ENCODE measurements at places on chromosomes 3 and 15.

GRCh38 chr3:142725357-142725739 is 1.5 kb downstream of the TRPC1 start:
- DNase-seq, result no peak

DNA sequence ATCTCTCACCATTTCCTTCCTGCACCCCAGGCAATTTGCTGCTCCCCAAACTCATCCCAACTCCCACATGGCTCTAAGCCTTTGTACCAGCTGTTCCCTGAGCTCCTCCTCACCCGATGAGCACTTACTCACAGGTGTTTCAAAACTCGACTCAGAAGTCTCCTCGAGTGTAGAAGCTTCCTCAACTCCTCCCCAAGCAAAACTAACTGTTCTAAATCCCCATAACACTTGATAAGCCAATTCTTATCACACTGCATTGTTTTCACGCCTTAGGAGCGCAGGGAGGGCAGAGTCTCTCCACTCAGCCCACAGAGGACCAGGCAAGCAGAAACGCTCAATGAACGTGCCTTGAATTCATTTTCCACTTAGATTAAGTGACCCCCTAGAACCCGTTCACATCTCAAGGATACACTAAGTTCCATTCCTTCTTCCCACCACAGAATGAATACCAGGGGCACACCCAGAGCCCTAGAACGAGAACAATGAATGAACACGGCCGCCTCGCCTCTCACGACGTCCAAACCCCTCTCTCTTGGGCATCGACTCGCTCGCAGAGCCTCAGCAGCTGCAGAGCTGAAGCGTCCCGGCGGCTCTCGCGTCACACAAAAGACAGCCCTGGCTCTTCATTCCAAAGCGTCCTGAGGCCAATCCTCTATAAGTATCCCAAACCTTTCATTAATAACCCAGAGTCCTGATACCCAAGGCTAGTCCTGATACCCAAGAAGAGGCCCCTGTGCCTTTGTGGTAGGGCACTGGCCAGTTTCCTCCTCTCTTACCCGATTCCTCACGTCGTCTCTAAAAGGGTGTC is 1.1 kb downstream of the RAF1 start:
- no peak for DNase-seq

DNA sequence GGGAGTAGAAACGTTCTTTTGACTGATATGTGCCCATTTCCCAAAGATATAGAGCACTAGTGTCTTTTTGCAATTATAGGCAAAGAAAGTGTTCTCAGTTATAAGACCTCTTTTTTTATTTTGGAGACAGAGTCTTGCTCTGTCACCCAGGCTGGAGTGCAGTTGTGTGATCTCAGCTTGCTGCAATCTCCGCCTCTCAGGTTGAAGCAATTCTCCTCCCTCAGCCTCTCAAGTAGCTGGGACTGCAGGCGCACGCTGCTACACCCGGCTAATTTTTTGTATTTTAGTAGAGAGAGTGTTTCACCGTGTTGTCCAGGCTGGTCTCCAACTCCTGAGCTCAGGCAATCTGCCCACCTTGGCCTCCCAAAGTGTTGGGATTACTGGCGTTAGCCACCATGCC is 20.7 kb upstream of the ZNF639 start:
- no peak for DNase-seq

DNA sequence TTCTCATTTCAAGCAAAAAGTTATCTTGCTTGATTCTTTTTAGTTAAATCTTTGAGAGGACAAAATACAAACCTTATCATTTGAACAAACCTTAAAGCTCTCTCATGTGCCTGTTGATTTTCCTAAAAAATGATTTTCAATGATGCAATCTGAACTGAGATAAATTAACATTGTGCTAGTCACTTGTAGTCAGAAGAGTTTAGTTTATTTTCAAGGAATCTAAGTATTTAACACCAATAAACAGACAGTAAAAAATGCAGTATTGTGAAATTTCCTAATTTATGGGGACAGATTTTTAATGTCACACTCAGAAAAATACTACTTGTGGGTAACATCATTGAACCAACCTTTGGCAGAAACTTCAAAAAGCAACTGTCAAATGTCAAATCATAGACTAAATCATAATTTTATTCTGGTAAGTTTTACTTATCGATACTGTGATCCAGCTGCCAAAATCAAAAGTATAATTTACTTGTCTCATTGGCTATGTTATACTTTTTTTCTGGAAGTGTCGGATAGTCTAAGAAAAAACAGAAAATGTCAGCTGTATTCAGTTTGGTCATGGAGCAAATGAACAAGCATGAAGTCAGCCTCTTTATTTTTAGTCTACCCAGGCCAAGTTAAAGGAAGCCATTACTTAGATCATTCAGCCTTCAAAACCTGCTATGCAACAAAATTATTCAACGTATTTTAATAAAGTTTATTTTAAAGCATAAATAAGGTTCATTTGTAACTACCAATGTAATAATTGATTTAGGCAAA is 52.4 kb upstream of the FNDC3B start:
- no peak for DNase-seq

- DNase-seq, result no peak
Measured at GRCh38 chr3:122800706-122801237, 5.9 kb downstream of the SLC49A4 start.

DNA sequence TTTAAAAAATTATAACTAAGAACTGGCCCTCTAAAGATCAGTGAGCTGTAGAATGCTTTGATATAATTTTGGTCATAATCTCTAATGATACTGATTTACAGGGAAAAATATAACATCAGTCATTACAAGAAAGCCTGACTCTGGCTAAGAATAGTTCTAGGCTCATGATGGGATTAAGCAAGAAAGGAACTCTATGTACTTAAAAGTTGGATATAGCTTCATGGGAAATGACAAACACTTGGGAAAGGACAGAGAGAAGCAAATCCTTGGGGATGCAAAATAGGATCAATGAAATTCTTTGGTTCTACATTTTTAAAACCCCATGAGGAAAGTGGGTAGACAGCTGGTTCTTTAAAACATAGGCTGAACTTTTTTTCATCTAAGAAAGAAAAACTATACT is 472.7 kb upstream of the NR2F2 start:
- DNase-seq, result no peak

GRCh38 chr15:31024979-31025378 is 33.6 kb upstream of the MTMR10 start:
- no peak for DNase-seq

DNA sequence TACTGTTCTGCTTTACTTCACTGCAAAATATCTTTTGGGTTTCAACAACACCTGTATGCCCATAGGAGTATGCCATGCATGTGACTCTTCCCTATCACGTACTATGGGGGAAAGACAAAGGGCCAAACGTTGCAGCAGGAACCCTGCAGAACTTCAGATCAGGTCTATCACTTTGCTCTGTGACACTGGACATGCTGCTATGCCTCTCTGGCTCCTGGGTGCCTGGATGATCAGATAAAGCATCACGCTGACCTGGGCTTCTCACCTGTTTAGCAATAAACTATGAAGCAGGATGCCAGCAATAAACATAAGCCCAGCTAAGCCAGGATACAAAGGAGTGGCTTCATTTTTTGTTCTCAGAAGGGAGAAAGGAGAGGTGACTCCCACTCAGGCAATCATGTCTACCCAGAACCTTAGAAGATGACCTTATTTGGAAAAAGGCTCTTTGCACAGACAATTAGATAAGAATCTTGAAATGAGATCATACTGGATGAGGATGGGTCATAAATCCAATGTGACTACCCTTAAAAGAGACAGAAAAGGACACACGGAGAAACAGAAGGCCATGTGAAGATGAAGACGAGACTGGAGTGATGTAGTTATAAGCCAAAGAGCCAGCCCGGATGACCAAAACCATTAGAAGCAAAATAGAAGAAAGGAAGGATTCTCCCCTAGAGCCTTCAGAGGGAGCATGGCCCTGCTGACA is 19.3 kb downstream of the POMGNT2 start:
- DNase-seq, result no peak

GRCh38 chr3:46615050-46615775 is 2.9 kb downstream of the FAM240A start:
- DNase-seq, result no peak

DNA sequence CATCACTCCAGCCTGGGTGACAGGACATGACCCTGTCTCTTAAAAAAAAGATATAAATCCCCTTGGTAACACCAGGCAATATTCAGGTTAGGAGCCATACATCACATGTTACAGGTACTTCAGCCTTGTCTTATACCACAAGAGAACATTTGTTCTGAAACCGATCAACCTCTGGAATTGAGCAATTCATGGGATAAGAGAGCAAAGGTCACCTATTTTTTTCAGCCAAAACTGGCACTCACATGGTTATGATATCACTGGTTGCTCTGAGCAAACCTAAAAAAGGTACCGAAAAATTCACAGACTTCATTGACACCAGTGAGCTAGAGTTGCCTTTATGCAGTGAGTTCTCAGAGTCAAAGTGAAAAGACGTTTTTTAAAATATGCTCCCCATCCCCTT is 9.1 kb downstream of the SPICE1 start:
- DNase-seq, result no peak

GRCh38 chr3:149226776-149227175 is 5.1 kb upstream of the CP start:
- DNase-seq, result no peak

DNA sequence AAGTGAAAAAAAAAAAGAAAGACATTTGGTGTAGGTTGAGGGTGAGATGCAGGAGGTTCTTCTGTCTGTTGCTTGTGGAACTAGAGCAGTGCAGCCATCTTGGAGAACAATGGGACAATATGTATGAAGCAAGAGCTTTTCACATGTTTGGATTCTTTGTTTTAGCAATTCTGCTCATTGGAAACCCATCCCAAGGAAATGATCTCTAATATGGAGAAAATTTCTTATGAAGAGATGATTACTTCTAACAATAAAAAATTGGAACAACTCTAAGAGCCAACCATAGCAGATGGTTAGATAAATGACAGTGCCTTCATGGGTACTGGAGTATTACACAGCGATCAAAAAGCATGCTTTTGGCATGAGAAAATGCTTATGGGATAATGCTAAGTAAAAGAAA is 56.3 kb downstream of the RASGRF1 start:
- DNase-seq, result no peak

DNA sequence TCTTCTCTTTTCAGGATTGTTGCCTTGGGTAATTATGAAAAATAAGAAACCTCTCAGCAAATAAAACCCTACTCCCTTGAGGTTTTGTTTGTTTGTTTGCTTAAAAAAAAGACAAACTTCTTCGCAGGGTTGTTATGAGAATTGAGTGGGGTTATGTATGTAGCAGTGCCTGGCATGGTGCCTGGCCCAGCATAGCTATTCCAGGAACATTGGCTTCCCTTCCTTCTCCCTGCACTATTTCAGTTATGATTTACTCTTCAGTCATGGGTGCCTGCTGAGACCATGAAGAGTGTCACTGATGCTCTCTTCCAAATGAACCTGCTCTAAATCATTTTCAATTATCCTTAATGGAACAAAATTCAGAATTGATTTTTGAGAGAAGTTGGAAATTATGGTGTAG is 283.5 kb upstream of the ROPN1 start:
- DNase-seq, result no peak

GRCh38 chr15:73981761-73982221 is 10.3 kb downstream of the STOML1 start:
- no peak for DNase-seq

DNA sequence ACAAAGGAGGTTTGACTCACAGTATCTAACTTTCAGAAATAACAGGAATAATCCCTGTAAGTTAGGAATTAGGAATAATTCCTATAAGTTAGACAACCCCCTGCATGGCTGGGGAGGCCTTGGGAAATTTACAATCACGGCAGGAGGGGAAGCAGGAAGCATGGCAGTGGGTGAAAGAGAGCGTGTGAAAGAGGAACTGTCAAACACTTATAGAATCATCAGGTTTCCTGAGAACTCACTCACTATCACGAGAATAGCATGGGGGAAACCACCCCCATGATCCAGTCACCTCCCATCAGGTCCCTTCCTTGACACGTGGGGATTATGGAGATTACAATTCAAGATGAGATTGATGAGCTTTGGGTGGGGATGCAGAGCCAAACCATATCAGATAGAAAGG is 385.5 kb downstream of the IL20RB start:
- no peak for DNase-seq

DNA sequence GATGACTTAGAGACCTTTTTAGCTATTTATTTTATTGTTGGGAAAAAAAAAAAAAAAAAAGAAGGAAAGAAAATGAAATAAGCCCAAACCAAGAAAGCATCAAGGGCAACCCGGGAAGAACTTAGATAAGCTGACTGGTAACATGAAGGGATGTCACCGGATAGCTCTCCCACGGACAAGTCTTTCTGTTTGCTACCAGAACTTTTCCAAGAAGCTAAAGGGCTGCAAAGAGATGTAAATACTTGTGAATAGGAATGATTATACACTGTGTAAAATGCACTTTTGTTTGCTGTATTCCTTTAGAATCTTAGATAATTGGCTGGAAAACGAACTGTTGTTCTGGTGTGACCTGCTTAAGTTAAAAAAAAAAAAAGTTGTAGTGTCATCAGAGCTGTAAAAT is 2.8 kb downstream of the FOXB1 start:
- DNase-seq, result no peak

- DNase-seq, result no peak
Measured at GRCh38 chr3:56781762-56782161, 20.0 kb downstream of the ARHGEF3 start.

GRCh38 chr3:195896361-195897080 is 11.8 kb downstream of the TNK2 start:
- no peak for DNase-seq

GRCh38 chr15:99983886-99984286 is 250.6 kb upstream of the LYSMD4 start:
- DNase-seq, result no peak

DNA sequence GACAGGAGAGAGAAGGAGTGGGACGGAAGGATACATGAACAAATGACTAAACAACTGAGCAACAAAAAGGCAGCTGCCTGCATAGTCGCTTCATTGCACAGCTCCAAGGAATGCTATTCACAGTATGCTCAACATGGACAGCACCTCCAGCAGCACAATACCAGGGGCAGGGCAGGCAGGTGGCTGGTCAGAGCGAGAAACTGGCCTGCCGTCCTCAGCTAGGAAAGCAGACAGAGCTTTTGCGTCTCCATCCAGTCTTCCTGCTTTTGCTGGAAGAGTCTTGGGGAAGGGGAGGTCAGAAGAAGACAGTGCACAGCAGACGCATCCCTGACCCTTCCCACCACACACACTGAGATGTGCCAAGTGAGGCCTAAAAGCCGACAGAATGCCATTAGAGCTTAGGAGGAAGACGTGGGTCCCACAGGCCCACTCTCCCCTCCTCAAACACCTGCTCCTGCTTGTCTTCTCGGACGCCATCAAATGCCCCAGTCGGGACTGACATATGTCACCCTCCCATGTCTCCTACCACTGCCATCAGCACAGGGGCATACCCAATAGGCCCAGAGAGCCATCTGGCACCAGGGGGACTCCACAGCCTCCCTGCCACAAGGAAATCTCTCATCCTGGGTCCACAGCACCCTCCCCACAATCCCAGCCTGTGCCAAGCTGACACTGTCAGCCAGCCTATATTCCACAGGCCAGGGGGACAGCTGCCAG is 3.9 kb downstream of the RAB6B start:
- no peak for DNase-seq

GRCh38 chr3:136351905-136352304 is 101.8 kb downstream of the PCCB start:
- DNase-seq, result no peak

- DNase-seq, result no peak
Measured at GRCh38 chr15:74390647-74391288, 23.3 kb upstream of the CYP11A1 start.
